Right cardiac atrium (tissue), 5 donors: ENCODE measurements at places on chromosomes 16 and 17.

GRCh38 chr17:41420134-41420533 lies 4.3 kb downstream of the KRT37 start:
- DNase-seq, result no peak

DNA sequence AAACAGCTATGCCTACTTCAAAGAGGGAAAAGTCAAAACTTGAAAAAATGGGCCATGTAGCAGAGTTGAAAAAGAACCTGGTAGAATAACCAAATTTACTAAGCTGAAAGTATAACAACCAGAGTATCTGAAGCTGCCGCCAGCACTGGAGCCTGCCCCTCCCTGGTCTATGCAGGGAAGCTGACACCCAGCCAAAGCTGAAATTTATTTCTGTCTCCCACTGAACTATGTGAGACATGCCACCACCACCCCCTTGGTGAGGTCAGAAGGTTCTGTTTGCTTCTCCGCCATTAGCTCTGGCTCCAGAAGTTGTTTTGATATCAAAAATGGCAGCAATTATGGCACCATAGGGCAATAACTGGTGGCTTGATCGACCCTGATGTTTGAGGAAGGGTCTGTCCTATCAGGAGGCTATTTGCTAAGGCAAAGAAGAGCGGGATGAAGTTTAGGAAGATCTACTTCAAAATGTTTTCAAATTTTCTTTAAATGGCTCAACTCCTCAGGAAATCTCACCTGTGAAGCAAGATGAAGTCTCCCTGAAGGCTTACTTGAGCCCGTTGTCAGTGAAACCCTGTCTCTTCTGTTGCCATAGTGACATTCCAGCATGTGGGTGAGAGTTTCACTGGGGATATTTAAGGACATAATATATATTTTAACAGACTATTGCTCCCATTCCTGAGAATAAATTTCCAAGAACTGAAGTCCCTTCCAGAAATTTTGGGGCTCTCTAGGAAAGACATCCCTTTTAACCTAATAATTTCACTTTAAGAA lies 122.0 kb downstream of the COPRS start:
- DNase-seq, result no peak

GRCh38 chr16:78230832-78231231 lies 131.4 kb downstream of the WWOX start:
- no peak for DNase-seq

GRCh38 chr16:81564421-81564911 lies 119.9 kb downstream of the CMIP start:
- no peak for DNase-seq

- DNase-seq, result no peak
These were observed 2.9 kb upstream of the CXCL16 start for GRCh38 chr17:4742629-4743028.

- peak; percentile 75 for DNase-seq
These were observed 19.8 kb upstream of the ADCY7 start for GRCh38 chr16:50246299-50247122.
